ENCODE measurements at places on chromosomes 7 and 10.

GRCh38 chr10:10623958-10624566 lies 393.6 kb upstream of the CELF2 start:
- no peak for DNase-seq

DNA sequence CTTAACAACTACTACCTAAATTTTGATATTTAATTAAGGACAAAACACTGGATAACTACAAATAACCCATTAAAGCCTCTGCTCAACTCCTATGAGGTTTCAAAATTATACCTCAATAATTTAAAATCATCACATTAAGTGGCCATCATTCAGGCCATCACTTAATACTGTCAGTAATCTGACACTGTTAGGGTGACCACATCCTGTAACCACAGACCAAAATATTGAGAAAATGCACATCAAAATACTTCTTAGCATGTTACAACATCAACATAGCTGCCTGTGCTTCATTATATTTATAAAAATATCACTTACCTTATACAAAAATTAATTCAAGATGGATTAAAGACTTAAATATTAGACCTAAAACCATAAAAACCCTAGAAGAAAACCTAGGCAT lies 23.3 kb downstream of the SEM1 start:
- DNase-seq: no peak

GRCh38 chr7:80910228-80910627 lies 8.6 kb downstream of the SEMA3C start:
- DNase-seq: no peak

DNA sequence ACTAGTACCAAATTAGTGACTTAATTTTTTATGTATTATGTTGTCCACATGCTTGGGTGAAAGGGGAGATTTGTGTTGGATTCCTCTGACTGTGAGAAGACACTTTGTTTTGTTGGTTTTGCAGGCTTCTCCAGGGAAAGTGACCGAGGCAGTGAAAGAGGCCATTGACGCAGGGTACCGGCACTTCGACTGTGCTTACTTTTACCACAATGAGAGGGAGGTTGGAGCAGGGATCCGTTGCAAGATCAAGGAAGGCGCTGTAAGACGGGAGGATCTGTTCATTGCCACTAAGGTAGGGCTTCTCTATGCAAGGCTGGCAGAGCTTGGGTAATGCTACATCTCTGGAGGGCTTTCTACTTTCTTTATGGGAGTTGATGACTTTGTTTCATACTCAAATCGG lies 4.5 kb downstream of the AKR1E2 start:
- DNase-seq: no peak

GRCh38 chr7:5383314-5384098 lies 40.1 kb downstream of the TNRC18 start:
- DNase-seq: no peak

DNA sequence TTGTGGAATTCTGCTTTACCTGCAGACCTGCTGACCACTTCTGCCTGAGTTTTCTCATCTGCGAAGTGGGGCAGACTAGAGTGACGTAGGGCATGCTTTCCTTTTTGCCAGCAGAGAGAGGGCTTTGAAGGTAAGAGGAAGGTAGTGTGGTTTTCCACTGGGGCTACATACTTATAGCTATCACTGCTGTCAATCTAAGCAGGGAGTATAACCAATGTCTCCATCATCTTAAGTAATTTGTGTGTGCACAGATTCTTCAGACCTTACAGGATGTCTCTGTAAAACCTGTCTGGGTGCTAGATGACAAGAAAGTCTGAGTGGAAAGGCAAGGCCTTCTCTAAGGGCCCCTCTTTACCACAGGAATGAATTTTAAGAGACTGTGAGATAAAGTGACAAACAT lies 106.8 kb downstream of the RBM20 start:
- DNase-seq: no peak

DNA sequence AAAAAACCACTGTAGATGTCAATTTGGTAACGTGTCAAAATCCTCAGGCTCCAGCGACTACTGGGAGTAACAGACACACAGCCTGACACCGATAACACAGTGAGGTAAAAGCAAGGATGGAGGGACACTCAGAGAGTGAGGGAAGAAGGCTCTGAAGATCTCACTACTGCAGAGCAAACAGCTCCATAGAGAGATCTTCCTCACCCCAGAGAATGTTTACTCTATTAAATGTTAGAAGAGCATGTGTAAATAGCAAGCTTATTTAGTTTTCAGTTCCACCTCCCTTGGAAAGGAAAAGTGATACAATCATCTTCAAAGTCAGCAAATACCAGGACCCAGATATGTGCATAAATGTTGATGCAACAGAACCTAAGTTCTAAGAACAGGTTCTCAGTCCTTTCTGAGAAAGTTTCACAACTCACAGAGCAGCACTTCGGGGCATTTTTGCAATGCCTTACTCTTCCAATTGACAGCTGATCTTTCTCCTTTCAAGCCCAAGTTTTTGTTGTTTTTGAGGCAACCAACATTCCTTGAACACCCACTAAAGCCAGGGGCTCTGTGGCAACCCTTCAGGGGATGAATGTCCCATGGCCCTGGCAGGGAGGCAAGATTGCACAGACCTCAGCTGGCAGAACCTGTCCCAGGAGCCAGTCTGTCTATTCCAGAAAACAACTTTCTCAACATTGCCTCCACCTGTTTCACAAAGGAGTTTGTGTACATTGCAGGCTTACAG lies 177.4 kb downstream of the SFMBT2 start:
- no peak for DNase-seq

DNA sequence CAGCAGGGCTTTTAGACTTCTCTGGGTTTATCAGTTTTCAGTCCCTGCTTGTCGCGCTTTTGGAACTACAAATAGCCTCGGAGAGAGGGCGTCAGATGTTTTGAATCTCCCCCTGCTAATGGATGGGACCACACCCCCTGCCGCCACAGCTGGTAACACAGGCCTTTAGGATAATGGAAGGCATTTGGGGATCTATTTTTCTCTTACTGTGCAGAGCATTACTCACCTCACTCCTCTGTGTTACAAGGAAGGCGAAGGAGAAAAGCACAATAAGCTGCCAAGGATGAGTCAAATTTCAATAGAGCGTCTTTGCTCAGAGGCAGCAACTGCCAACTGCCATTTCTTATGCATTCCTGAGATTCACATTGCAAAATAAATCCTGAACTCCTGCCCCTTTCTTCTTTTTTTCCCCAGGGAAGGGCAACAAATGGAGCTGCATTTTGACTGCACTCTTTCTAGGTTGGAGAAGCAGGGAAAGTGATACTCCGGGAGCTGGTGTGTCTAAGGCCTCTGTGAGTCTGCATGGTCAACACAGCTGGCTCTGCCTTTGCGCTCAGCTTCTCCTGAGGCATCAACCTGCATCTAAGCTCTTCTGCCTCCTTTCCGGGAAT lies 31.5 kb upstream of the SMNDC1 start:
- no peak for DNase-seq

GRCh38 chr7:78383096-78383880 lies 584.7 kb downstream of the PHTF2 start:
- DNase-seq: no peak

DNA sequence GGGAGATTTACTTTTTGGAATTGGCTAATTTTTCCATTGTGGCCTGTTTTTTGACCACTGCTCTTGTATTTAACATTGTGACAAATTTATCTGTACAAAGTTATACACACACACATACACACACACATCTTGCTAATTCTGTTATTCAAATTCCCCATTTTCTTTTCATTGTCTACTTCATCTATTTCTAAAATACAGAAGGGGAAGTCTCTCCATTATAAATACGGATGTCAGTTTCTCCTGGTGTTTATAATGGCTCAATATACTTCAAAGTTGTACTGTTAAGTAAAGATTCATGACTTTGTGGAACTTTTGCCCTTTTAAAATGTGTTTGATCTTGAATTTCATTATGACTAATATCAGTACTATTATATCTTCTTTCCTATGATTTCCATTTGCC lies 81.0 kb downstream of the CNOT4 start:
- DNase-seq: no peak

GRCh38 chr10:73648975-73649829 lies 6.6 kb downstream of the SYNPO2L start:
- DNase-seq: no peak

- no peak for DNase-seq
Measured at GRCh38 chr10:124990671-124991625, 49.0 kb downstream of the ZRANB1 start.

- DNase-seq: no peak
Measured at GRCh38 chr7:30977896-30978564, 14.3 kb downstream of the GHRHR start.

DNA sequence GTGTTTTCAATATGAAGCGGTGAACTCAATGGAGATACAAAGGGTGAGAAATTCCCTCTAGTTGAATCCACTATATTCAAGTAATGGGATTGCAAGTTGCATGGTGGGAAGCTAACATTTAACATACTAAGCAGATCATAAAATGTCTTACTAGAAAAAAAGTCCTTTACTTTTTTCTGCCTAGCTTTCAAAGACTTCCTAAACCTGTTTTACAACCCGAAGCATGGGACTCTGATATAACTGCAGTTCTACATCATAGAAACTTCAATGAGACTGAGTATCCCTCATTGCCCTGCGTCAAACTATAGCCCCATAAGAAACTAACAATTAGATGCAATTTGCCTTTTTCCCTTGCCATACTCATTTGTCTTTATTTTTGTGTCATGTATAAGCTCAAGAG lies 179.9 kb downstream of the RTKN2 start:
- DNase-seq: no peak

DNA sequence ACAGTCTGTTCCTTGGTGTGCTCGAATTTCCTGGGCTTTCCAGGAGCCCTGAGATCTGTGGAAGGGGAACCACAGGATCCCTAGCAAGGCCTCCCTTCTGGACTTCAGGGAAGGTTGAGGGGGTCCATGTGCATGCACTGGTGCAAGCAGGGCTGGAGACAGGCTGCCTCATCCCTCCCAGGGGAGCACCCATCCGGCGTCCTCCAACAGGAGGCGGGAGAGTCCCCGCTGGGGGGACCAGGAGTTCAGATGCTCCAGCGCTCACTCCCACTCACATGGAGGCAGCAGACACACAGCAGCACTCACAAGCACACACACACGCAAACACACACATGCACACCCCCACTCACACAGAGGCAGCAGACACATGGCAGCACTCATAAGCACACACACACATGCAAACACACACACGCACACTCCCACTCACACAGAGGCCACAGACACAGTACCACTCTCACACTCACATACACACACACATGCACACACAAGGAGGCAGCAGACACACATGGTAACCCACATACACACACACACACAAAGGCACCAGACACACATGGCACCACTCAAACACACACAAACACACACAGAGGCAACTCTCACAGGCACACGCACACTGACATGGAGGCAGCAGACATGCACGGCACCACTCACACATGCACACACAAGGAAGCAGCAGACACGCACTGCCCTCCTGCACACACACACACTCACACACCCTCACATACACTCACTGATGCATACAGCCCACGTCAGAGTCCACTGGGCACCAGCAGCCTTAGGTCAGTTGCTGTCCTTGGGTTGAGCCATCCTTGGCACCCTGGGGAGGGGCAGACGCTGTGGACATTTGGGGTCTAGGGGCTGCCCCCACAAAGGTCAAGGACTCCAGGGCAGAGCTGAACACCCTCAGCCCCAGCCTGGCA lies 247.0 kb upstream of the PPP2R2D start:
- no peak for DNase-seq

DNA sequence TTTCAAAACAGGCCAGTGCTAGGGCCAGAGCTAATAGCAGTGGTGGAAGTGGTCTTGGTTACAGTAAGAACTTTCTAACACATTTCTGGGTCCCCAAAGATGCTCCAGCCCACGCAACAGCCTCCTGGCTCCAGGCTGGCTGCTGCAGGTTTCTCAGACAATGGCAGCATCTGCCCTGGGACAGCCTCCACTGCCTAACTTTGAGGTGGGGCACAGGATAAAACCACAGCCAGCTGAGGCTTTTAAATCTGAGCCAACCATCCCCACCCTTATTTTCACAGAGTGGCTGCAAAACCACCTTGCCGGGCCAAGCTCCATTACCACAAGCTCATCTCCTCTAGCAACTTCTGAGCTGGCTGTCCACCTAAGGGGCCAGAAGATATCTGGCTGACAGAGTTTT lies 84.8 kb downstream of the FAM53B start:
- DNase-seq: no peak

- DNase-seq: no peak
Measured at GRCh38 chr10:126408953-126409641, 20.8 kb upstream of the ADAM12 start.
